ENCODE measurements at places on chromosomes 3 and 15.

DNA sequence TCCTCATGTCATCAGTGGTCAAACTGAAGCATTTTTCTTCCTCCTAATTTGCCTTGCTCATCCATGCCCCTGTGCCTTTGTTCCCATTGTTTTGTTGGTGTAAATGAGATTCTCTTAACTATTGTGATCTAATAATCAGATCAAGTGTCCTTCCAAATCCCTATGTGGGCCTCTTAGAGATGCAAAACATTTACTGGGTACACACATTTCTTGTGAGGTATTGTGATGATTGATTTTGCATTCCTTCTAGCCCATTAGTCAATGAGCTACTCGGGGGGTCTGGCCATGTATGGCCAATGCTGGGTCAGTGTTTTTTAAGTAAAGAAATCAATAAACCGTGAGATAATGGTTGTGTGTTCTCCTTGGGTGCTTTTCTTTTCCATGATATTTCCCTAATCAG lies 580.4 kb downstream of the VGLL3 start:
- no peak for DNase-seq

DNA sequence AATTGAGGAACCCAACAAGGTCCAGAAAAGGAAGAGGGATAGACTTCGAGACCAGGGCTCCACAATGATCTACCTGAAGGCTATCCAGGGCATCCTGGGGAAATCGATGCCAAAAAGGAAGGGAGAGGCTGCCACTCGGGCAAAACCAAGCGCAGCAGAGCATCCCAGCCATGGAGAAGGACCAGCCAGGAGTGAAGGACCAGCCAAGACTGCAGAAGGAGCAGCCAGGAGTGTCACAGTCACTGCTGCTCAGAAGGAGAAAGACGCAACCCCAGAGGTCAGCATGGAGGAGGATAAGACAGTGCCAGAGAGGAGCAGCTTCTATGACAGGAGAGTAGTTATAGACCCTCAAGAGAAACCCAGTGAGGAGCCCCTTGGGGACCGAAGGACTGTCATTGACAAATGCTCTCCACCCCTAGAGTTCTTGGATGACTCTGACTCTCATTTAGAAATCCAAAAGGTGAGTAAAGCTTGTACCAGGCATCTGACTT lies 12.0 kb downstream of the TATDN2 start:
- DNase-seq, result no peak

- peak; percentile 51 for DNase-seq
Measured at GRCh38 chr3:127628788-127629466, at the start of gene PODXL2. TSS of gene PODXL2 (plus strand) at chr3:127629185. CDS start at chr3:127629220, 35 bp downstream.

DNA sequence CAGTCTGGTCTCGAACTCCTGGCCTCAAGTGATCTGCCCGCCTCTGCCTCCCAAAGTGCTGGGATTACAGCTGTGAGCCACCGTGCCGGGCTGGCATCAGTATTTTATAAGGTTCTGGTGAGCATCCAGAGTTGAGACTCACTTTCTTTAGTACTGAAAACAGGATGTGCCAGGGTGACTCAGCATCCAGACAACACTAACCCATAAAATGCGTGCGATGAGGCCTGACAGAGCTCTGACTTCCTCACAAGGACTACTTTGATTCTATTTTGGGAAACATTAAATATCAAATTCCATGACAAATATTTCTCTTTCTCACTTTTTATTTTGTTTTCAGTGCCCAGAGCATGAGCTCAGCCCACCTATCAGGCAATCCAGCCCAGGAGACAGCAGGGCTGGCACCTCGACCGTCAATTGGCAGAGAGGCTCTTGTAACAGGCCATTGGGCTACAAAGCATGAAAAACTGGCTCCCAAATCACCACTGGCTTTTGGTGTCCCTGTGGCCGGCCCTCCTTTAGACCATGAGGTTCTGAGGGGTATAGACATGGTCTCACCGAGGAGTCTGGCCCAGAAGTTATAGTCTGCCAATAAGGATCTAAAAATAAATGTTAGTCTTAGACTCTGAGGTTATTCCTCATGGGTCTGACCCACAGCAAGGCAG lies 75.0 kb downstream of the FEM1B start:
- no peak for DNase-seq

DNA sequence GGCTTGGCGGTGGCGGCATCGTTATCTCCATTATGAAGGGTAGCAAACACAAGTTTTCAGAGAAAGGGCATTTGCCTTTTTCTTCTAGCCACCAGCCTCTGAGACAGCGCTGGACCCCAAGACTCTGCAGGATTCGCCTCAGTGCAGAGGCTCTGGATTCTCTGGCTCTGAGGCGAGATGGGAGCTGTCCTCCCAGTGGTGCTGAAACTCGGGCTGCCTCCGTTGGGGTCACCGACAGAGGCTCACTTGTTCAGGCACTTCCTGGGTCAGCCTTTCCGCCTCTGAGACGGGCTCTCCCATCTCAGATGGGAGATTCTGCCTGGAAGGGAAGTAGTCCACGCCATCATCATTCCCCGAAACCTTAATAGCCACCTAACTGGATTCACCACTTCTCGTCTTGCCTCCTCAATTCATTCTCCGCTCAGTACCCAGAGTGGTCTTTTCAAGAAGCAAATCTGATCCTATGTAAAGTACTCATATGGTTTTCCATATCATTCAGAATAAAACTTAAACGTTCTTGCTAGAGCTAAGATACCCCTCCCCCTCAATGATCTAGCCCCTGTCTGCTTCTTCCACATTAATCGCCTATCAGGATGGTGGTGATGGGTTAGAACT lies 76.9 kb downstream of the RHCG start:
- peak; percentile 69 for DNase-seq

- DNase-seq, result no peak
Measured at GRCh38 chr15:35691891-35692867, 146.2 kb upstream of the DPH6 start.

DNA sequence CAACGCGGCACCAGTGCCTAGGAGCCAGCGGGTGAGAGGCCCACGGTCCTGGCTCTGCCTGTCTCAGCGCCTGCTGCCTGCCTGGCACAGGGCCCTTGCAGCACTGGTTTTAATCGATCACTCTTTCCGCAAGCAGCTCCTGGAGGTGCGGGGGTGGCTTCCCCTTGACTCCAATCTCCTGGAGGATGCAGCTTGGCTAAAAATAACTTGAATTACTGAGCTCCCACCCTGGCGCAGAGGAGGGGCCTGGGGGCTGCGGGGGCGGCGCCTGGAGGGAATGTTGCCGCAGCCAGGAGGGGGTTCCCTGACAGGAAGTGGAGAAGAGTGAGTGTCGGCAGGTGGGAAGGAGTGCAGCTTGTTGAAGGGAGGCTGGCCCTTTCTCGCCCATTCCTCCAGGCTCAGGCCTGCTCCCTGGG lies 9.9 kb upstream of the RPL29 start:
- DNase-seq, result no peak

- DNase-seq, result peak; percentile 32
Measured at GRCh38 chr15:87902772-87903426, 353.6 kb downstream of the NTRK3 start.

- DNase-seq, result no peak
Measured at GRCh38 chr3:182711261-182711683, 82.0 kb upstream of the ATP11B start.

DNA sequence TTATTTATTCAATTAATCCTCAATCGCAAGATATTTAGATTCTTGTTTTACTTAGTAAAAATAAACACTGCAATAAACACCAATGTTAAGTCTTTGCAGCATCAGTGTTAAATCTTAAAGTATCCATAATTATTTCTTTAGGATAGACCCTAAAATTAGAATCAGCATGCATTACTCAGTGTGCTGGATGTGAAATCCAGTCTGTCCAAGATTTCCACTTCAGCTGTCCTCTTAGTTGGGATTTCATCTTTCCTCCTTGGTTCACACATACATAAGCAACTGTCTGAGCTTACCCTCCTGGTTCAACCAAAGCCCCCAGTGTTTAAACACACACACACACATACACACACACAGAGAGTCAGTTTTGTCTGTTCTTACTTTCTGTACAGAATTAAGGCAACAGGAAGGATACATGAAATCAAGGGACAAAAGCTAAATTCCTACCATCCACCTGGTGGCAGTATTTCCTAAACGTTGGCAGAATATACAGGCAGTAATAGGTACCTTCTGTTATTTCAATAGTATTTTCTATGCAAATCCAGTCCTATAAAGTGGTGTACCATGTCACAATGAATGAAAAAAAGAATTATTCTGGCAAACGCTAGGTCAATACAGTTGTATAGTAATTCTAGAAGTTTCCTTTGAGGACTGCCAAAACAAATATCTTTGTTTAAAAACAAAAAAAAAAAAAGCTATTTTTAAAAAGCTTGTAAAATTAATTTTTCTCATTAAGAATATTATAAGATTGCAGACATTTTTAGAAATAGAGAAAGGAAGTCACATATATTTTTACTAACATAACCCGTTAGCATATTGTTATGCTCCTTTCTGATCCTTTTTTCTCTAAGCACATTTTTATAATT lies 27.3 kb upstream of the DMXL2 start:
- peak; percentile 57 for DNase-seq

DNA sequence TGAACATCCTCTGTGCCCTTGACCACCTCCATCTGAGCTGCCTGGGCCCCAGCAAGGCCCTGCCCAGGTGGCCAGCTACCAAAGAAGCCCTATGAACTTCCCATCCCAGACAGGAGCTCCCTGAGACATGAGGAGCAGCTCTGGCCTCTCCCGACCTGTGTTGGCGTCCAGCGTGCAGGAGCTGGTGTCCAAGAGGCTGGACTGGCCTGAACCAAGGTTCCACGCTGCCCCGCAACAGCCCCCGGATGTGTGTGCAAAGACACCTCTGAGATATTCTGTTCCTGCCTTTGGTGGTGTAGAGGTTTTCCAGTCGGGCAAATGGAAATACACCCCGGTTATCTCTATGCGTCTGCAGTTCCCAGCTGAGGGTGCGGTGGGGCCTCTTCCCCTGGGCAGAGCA lies 42.1 kb downstream of the WNT7A start:
- no peak for DNase-seq

DNA sequence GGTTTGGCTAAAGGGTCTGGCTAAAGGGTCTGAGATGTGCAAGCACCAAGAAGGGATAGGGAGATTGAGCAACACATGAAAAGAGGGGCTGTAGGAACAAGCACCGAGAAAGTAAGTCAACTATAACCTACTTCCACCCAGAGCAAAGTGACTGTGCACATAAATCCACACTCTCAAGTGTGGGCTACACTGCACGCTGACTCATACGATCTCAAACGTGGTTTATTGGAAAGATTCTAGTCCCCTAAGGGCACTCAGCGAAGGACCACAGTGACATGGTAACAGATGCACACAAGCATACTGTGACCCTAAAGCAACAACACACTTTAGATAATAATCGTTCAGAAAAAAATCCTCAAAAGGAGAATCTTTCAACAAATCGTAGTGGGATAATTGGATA lies 48.0 kb downstream of the EHHADH start:
- no peak for DNase-seq

DNA sequence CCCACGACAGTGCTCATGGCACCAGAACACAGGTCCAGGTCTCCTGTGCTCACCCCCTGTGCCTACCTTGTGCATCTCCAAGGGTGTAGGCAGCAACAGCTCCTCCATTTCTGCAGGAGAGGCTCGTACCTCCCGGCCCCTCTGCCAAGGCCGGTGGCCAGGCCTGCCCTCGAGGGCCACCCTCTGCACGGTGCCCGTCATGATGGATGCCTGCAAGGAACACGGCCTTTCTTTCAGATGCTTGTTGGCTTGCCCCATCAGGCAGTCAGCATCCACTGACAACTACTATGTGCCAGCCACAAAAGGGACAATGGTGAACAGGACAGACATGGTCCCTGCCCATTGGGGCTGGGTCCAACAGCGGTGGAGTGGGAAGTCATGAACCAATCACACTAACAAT lies 43.8 kb downstream of the GRIP2 start:
- DNase-seq, result no peak

GRCh38 chr15:67066041-67066958 lies 898 bp downstream of the SMAD3 start:
- DNase-seq, result peak; percentile 83

DNA sequence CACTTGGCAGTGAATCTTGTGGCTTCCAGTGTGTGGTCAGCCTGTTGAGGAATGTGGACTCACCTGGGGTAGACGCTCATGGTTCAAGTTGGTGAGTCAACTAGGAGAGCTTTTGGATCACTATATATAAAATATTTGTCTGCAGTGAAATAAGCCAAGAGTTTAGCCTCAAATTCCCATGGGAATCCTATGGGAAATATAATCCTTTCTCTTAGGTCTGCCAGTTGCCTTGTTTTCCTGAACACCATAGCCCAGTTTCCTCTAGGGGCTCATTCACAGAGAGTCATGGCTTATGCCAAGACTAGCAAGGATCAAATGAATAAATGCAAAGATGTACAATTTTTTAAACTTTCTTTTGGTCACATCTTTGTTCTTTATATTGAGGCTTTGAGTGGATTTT lies 100.1 kb upstream of the NPHP3 start:
- DNase-seq, result no peak

DNA sequence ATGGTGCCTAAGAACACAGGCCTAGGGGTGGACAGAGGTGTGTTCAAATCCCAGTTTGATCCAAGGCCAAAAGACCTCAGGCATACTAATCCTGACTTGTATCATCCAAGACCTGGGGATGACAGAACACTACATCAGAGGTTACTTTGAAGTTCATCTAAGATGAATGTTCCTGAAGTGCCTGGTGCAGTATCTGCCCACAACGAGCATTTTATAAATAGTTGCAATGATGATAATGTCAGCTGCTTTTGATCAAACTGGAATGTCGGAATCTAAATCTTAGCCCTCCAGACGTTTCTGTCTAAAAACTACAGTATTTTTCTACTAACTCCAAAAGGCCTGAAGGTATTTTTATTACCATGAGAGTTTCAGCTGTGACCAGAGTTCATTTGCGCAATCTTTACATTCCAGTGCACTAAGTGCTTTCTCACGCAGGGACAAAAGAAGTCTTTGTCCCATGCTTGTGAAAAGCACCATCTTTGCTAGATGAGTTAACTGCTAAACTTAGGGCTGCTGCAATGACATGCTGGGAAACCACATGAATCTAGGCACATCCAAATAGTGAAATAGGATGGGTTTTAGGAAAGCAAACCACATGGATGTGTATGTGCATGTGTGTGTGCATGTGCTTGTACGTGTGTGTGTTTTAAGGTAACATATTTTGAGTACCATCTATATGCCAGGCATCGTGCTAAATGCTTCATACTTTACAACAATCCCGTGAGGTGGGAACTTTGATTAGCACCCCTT lies 18.1 kb downstream of the ANXA2 start:
- no peak for DNase-seq

DNA sequence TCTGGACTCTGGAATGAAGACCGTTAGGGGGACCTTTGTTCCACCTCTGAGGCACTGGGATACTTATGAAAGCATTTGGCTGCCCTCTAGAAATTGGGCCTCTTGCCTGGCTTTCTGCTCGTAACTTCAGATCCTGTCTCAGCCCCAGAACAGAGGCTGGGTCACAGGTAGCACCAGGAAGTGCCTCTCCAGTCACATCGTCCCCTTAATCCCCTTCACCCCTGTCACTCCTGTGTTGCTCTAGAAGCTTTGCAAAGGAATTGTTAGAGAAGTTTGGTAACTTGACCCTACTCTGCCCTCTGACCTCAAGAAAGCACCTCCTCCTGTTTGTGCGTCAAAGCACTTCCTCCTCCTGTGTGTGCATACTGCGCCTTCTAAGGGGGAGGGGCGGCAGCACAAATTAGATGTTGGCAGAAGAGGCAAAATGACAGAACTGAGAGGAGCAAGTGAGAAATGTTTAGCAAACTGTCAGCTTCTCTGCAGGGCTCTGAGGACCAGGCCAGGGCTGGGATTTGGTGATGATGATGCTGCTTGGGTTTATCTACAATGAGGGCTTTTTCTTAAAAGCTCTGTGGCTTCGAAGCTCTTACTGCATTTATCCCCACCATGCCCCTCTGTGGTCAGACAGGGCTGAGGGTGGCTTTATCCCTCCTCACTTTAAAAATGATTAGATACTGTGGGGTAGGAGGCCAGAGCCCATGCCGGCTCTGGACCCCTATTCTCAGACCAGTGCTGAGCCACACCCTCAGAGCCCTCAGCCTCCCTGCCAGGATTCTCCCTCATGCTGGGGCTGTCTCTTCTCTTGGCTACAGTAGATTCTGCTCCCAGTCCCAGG lies 76.2 kb downstream of the LARS2 start:
- DNase-seq, result peak; percentile 13

Data from left lung (tissue), 14 donors.